ENCODE measurements at places on chromosomes 4 and X.

GRCh38 chrX:97931586-97931985 is 1047.9 kb downstream of the RPA4 start:
- DNase-seq: no peak

DNA sequence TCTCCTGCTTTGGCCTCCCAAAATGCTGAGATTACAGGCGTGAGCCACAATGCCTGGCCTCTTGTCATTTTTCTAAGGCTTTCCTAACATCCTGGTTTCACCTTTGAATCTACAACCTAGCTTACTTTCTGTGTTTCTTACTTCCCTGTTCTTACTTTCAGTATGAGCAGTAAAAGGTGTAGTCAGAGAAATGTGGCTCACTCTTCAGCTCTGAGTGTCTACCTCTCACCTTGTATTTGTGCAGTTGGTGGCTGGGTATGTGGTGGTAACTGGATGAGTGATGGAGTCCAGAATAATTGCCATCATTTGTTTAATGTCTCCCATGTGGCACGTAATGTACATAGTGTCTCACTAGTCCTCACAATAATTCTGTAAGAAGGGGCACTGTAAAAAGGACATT is 19.1 kb upstream of the CXCL11 start:
- DNase-seq: no peak

DNA sequence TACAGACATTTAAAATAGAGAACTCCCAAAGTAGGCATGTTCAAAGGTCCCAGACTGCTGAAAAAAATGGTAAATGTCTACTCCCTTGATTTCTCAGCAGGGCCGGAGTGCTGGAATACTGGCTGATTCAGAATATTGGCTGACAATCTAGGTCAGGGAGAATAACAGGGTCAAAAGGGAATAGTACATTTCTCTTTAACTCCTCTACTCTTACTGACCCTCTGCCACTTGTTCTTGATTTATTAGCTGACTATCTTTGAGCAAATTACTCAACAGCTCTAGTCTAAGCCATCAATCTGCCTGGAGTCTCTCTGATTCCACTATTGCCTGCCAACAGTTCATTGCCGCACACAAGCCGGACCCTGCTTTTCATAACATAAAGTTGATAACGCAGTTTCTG is 19.7 kb upstream of the NWD2 start:
- DNase-seq: no peak

DNA sequence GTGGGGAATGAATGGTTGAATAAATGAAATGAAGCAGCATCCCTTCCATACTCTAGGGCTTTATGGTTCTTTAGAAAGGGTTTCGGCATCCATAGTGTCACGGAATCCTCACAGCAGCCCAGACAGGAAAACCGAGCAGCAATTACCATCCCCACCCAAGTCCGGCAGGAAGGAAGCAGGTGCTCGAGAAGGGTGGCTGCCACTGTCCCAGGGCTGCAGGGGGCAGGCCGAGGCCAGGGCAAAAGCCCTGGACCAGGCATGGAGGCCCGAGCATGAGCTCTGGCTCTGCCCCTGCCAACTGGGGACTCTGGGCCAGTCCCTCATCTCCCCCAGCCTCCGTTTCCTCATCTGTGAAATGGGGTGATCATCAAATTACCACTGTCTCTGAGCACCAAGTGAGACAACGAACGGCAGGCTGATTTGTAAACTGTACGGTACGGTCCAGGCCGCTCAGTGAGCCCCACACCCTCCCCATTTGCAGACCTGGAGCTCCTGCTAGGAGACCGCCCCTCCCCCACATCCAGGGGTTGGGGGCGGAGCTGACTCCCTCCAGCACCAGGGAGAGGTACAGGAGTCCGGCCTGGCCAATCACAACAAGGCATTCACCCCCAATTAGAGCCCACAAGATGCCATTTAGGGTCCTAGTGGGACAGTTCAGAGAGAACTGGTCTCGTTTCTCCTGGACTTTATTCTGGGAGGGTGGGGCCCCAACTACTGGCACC is 100.4 kb downstream of the WFS1 start:
- no peak for DNase-seq

GRCh38 chrX:97529536-97530200 is 646.0 kb downstream of the RPA4 start:
- DNase-seq: no peak
